ENCODE measurements at places on chromosomes 4 and X. TPM values are rescaled to one million over a fixed set of nuclear protein-coding genes. Genes with fewer than 3 reads are reported as not detected.

DNA sequence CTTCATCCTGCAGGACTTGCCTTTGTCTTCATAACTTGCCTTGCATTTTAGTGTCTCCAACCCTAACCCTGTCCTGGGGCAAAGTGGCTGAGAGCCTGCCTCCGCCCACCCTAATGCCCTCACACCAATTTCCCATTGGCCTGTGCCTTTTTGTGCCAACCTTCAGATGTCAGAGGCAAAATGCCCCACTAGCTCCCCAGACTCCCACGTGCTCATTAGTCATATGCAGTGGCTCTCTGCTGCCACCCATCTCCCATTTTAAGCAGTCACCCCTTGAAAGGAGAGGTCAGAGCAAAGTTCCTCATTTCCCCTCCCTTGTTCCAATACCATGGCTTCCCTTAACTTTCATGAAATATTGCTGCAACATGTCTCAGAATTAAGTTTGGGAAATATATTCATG is 74.8 kb upstream of the PASD1 start:
- no peak overlapping the region for H3K4me3 ChIP-seq
- no peaks in the 10 kb centered on the region for H3K27me3 ChIP-seq
- H3K4me1 ChIP-seq = no peaks in the 10 kb centered on the region
- no peak overlapping the region for H3K27ac ChIP-seq

The IRAK1 gene
- 47.2 TPM for total RNA-seq

The TKTL2 gene
- not detected for total RNA-seq

- DNase-seq = no peak
- H3K27me3 ChIP-seq = peaks cover 4% of the 10 kb centered on the region
- H3K4me1 ChIP-seq = peaks cover 2% of the 10 kb centered on the region
- H3K36me3 ChIP-seq = no peaks in the 10 kb centered on the region
These were observed 222.5 kb downstream of the AFAP1 start for GRCh38 chr4:7717161-7717560.

DNA sequence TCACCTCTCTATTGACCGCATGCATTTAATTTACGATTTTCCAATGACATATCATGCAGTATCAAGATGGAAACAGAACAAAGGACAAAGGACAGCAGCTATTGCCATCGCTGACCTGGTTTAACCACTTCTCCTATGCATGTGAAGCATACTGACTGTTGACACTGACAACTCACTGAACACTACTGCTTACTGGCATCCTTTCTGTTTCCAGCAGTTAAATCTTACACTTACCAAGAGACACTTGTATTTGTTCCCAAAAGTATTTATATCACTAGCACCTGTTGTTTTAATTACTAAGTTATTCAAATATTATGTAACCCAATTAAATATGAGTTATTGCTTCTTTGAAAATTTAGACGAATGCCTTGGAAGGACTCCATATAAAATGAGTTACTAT is 176.7 kb downstream of the PDGFC start:
- no peak overlapping the region for H3K4me3 ChIP-seq
- H3K27me3 ChIP-seq = no peaks in the 10 kb centered on the region
- H3K4me1 ChIP-seq = no peaks in the 10 kb centered on the region
- no peaks in the 10 kb centered on the region for H3K36me3 ChIP-seq
- no peak for DNase-seq

DNA sequence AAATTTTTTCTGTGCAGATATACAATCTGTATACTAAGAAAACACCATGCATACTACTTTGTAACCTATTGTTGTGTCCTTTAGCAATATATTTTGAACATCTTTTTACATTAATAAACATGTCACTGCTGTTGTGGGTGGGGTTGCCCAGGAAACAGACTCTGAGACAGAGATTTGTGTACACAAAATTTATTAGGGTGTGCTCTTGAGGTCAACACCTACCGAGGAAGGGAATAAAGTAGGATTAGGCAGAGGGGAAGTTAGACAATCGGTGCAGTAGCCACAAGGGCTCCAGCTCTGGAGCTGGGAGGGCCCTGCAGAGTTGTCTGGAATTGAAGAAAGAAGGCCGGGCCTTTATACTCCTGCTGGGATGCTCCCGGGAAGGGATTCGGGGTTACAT is 56.4 kb downstream of the CXorf58 start:
- no peak for DNase-seq
- no peak overlapping the region for H3K4me3 ChIP-seq
- no peak overlapping the region for H3K27ac ChIP-seq

The CHRDL1 gene
- total RNA-seq = 17.4 TPM

The PABPC1L2A gene
- total RNA-seq = 0.73 TPM

GRCh38 chr4:184649971-184650855 is 675 bp downstream of the PRIMPOL start:
- H3K27me3 ChIP-seq = no peaks in the 10 kb centered on the region
- no peak for DNase-seq
- peaks cover 5% of the 10 kb centered on the region for H3K36me3 ChIP-seq
- peak overlapping the region; percentile 65 for H3K4me3 ChIP-seq
- peak overlapping the region; percentile 85 for H3K27ac ChIP-seq

GRCh38 chr4:140353786-140354185 is 19.7 kb upstream of the SCOC start:
- DNase-seq = no peak
- peaks cover 2% of the 10 kb centered on the region for H3K27me3 ChIP-seq
- no peak overlapping the region for H3K27ac ChIP-seq
- no peaks in the 10 kb centered on the region for H3K36me3 ChIP-seq
- no peak overlapping the region for H3K4me3 ChIP-seq

GRCh38 chrX:32269866-32270265 is 941.5 kb downstream of the DMD start:
- no peaks in the 10 kb centered on the region for H3K27me3 ChIP-seq
- H3K27ac ChIP-seq = no peak overlapping the region
- H3K4me3 ChIP-seq = no peak overlapping the region
- no peaks in the 10 kb centered on the region for H3K36me3 ChIP-seq

GRCh38 chrX:107135965-107136307 is 17.3 kb upstream of the RBM41 start:
- no peak overlapping the region for H3K4me3 ChIP-seq
- no peak for DNase-seq

The NPY2R gene
- total RNA-seq = 0.41 TPM

The TRPC3 gene
- 0.57 TPM for total RNA-seq

GRCh38 chrX:153814591-153815315 is 15.6 kb downstream of the PDZD4 start:
- no peak overlapping the region for H3K4me3 ChIP-seq
- peaks cover 2% of the 10 kb centered on the region for H3K4me1 ChIP-seq
- DNase-seq = no peak
- no peaks in the 10 kb centered on the region for H3K27me3 ChIP-seq

GRCh38 chrX:112536544-112536943 is 143.2 kb downstream of the LHFPL1 start:
- H3K27me3 ChIP-seq = no peaks in the 10 kb centered on the region
- no peak overlapping the region for H3K4me3 ChIP-seq
- H3K27ac ChIP-seq = peak overlapping the region; percentile 73
- no peaks in the 10 kb centered on the region for H3K36me3 ChIP-seq
- H3K4me1 ChIP-seq = no peaks in the 10 kb centered on the region
- peak; percentile 43 for DNase-seq

The ENAM gene
- not detected for total RNA-seq

- H3K36me3 ChIP-seq = no peaks in the 10 kb centered on the region
- H3K27ac ChIP-seq = no peak overlapping the region
- no peaks in the 10 kb centered on the region for H3K4me1 ChIP-seq
- H3K27me3 ChIP-seq = no peaks in the 10 kb centered on the region
These were observed 430 bp downstream of the TRIML1 start for GRCh38 chr4:188139671-188140070.

GRCh38 chr4:168631241-168632162 is 134.7 kb downstream of the PALLD start:
- H3K36me3 ChIP-seq = no peaks in the 10 kb centered on the region
- peak overlapping the region; percentile 77 for H3K4me3 ChIP-seq
- H3K27ac ChIP-seq = peak overlapping the region; percentile 4
- no peaks in the 10 kb centered on the region for H3K27me3 ChIP-seq
- peaks cover 20% of the 10 kb centered on the region for H3K4me1 ChIP-seq

GRCh38 chrX:11381464-11381863 is 88.3 kb downstream of the AMELX start:
- no peaks in the 10 kb centered on the region for H3K4me1 ChIP-seq
- DNase-seq = no peak
- H3K27me3 ChIP-seq = no peaks in the 10 kb centered on the region
- no peaks in the 10 kb centered on the region for H3K36me3 ChIP-seq
- no peak overlapping the region for H3K4me3 ChIP-seq
- no peak overlapping the region for H3K27ac ChIP-seq
